NCI-H446 (cell line): ENCODE measurements at places on chromosomes 11 and 22.

DNA sequence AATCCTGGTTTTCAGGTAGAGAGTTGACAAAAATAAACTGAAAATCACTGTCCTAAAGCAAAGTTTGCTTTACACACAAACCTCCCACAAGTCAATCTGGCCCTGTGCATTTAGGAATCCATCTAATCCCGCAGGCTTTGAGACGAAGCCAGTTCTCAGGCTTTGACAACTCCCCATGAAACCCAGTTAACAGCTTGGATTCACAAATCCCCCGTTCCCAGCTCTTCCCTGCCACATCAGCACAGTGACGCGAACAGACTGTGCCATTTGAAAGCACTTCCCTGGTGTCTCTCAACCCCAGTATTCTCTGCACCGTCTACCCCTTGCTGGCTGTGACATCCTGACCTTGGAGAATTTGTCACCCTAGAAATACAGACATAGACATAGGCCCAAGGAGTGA, 117.8 kb downstream of the OPCML start:
- DNase-seq = no peak

DNA sequence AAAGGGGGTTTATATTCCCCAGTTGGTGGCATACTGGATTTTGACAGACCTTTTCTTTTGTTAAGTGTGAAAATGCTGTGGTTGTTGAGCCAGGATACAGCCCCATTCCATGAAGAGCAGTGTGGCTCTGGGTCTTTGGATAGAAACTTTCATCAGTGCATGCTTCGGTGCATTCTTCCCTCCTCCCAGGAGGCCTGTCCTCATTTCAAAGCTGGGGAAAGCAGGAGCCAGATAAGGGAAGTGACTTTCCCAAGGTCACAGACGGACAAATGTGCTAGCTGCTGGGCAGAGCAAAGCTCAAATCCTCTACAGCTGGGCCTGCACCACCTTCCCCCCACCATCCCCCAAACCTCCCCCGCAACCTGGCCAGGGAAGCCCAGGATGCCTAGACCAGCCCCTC, 184.5 kb upstream of the NTM start:
- DNase-seq = no peak

GRCh38 chr11:3055891-3056290, 1.3 kb downstream of the CARS1 start:
- no peak for DNase-seq

- DNase-seq = no peak
These were observed 2.1 kb upstream of the RBM4 start for GRCh38 chr11:66636411-66636810.

- DNase-seq = no peak
These were observed 138.5 kb downstream of the SWAP70 start for GRCh38 chr11:9802291-9802861.

- no peak for DNase-seq
These were observed 24.9 kb downstream of the EIF3F start for GRCh38 chr11:8011981-8012444.

DNA sequence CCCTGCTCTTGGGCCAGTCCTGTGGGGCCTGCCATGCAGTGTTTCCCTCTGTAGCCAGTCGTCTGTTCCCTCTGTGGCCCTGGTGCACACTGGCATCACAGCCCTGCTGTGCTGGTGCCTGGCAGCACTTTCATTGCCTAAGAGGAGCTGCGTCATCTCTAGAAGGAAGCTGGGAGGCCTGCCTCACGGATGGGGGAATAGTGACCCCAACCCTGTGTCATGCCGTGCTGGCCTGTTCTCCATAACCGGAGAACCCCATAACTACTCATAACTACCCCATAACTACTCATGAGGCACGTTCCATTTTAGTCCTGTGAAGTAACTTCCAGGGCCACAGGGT, 14.0 kb downstream of the RAB36 start:
- no peak for DNase-seq

GRCh38 chr11:36000616-36001190, 56.8 kb downstream of the LDLRAD3 start:
- no peak for DNase-seq

GRCh38 chr11:108726077-108726800, 61.4 kb downstream of the DDX10 start:
- DNase-seq = no peak
